Stimulated activated CD8-positive, alpha-beta memory T cell treated with anti-CD3 and anti-CD28 coated beads, Interleukin-7, amount 100 ng/mL, for 1 hour (primary cell): ENCODE measurements at places on chromosomes 11 and 22.

DNA sequence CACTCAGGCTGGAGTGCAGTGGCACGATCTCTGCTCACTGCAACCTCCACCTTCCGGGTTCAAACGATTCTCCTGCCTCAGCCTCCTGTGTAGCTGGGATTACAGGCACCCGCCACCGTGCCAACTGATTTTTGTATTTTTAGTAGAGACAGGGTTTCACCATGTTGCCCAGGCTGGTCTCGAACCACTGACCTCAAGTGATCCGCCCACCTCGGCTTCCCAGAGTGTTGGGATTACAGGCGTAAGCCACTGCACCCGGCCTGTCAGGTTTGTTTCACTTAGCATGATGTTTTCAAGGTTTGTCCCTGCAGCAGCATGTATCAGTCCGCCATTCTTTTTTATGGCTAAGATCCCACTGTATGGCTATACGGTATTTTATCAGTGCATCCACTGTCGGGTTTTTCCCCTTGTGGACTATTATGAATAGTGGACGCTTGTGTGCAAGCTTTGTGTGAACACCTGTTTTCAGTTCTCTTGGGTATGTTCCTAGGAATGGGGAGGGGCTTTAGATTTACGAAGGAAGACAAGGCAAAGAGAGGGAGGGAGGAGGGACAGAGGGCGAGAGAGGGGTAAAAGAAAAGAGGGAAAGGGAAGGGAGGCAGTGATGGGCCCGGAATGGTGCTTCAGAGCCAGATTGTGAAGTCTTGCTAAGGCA is 13.9 kb upstream of the CDC42EP2 start:
- no peak for DNase-seq

DNA sequence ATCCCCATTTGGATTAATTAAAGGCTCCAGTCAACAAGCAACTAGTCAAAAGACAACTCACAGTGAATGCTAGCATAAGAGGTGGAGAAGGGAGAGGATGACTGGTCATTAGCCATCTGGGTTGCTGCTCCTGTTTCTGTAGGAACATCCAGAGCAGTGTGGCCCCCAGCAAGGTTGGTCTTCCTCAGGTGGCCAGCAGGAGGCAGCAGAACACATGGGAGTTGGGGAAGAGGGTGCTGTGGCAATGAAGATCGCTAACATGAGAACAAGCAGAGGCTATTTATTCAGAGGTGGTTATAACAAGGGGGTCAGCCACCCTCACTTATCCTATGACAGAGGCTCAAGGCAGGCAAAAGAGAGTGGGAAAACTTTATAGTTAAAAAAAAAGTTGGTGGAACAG is 21.3 kb downstream of the IZUMO1R start:
- DNase-seq = no peak

- DNase-seq = no peak
Observed at GRCh38 chr11:124445646-124446150, at the start of gene OR8B8. TSS of gene OR8B8 (minus strand) at chr11:124445696. CDS start at chr11:124441085, 4,611 bp downstream.

- no peak for DNase-seq
Observed at GRCh38 chr22:48686694-48687302, 1140.9 kb downstream of the BRD1 start.

DNA sequence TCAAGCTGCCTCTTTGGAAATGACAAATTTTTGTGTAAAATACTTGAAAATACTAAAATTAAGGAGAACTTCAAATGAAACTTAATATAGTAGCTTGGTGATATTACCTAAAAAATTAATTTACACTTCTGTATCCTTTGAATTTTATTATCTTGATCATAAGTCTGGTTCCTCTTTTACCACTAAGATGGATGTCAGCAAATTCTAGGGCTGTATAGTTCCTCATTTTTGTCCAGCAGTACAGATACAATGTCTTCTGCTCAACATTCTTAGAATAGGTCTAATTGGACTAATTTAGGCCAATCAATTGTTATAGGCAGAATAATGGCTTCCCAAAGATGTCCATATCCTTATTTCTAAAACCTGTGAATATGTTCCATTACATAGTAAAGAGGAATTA is 1298.0 kb upstream of the RAG2 start:
- no peak for DNase-seq

GRCh38 chr11:19978668-19979518 is 181.4 kb downstream of the DBX1 start:
- no peak for DNase-seq

DNA sequence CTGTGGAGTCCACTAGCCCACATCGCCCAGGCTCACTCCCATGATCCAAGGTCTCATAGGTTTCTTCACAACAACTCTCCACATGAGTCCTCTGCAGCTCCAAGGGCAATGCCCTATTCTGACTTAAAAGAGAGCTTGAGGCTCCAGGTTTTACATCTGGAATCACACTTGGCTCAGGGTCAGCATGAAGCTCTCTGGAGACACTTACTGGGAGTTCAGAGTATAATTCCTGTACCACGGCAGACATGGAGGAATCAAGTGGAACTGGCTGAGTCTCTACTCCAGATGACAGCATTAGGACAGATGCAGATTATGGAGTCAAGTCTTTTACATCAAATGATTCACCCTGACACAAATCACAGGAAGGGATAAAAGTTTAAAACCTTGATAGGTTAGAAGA is 11.4 kb downstream of the PRR14L start:
- DNase-seq = no peak

- no peak for DNase-seq
Observed at GRCh38 chr11:15106201-15106965, 8.3 kb upstream of the INSC start.

DNA sequence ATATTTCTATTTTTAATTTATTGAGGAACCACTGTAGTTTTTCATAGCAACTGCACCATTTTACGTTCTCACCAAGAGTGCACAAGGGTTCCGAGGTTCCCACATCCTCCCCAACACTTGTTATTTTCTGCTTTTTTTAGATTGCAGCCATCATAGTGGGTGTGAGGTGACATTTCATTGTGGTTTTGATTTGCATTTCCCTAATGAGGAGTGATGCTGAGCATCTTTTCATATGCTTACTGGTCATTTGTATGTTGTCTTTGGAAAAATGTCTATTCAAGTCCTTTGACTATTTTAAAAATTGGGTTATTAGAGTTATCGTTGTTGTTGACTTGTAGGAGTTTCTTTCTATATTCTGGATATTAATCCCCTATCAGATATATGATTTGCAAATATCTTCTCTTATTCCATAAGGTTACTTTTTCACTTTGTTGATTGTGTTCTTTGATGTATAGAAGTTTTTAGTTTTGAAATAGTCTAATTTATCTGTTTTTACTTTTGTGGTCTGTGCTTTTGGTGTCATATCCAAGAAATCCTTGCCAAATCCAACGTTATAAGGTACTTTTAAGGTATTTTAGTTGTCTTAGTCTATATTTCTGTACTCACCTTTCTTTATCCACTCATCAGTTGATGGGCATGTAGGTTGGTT is 9.0 kb downstream of the NEAT1 start:
- DNase-seq = no peak

DNA sequence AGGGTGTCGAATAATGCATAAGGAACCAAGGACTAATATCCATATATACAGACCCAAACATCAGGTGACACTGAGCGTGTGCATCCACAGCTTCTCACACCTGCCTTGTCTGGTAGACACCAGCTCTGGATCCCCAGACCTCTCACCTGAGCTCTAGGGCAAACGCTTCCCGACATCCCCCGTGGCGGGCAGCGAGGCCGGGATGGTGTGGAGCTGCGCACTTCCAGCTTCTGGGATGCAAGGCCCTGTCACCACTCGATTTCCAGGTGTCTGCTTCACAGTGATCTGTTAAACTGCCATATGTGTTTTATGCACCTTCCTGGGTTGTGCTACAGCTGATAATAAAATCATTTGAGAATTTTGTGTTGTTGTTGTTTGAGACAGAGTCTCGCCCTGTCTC is 15.3 kb upstream of the TREH start:
- no peak for DNase-seq

DNA sequence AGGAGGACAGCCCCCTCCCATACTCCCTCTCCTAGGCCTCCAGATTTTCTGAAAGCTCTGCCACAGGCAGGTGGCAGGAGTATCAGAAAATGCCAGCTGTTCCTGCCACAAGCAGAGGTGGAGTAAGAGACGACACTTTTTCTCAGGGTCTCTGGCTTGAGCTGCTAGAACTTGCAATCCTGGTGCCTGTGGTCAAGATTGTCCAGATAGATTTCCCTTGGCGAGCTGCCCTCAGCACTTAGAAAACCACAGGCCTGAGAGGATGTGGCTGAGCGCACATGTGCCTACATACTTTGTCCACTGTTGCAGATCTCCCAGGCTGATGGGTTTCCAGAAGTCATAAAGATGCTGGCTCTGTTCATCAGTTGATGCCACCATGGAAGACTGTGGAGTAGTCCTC is 65.7 kb upstream of the NAV2 start:
- no peak for DNase-seq

- no peak for DNase-seq
Observed at GRCh38 chr22:40602231-40602630, 34.3 kb downstream of the MRTFA start.

DNA sequence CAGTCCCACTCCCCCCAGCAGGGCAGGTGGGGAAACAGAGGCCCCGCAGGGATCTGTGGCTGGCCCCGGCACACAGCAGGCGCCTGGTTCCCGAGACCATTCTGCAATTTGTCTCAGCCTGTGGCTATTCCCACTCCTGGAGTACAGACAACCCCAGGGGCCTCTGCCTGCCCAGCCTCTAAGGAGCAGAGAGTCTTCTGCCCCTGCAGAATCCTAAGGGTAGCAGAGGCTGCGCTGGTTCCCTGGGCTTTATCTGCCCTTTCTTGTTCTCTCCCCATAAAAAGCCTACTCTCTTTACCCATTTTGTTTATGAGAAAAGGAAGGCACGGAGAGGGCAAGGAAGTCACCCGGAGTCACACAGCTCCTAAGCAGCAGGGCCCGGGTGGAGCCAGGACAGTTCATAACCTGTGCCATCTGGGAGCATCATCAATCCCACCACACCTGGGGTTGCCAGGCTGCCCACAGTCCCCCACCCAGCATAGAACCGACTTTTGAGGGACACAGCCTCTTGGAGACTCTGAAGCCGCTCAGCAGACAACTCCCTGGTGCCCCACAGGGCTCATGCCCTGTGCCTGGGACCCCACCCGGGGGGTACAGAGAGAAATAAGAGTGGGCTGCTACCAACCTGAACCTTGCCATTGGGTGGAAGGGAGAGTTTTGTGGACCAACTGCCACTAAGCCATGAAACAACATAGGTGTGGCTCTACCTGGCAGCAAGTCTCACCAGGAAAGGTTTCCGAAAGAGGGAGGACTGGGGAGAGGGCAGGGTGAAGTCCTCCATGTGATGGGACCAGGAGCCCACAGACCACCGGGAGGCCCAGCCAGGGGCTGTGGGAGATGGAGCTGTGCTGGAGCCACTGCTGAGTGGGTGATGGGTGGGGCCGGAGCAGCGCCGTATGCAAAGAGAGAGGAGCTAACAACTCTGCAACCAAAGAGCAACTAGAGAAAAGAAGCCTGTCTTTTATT is 17.2 kb upstream of the LINC01488 start:
- DNase-seq = no peak

DNA sequence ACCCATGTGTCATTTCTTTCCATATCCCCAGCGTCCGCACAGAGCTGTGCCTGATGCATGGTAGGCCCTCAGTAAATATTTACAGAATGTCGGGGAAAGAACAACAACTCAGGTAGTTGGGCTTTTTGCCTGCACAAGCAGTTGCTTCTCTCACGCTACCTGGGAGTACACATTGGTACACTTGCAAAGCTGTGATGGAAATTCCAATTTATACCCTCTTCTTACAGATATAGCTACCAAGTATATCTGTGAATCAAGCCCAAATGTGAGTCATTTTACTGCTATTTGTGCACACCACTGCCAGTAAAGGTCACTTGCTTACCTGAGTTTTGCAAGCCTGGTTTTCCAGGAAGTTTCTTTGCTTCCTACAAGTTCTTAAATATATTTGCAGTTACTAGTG is 333.0 kb upstream of the NARS2 start:
- no peak for DNase-seq

- DNase-seq = no peak
Observed at GRCh38 chr11:62108971-62109404, 14.8 kb upstream of the INCENP start.
